ENCODE measurements at places on chromosomes 7 and 10.

DNA sequence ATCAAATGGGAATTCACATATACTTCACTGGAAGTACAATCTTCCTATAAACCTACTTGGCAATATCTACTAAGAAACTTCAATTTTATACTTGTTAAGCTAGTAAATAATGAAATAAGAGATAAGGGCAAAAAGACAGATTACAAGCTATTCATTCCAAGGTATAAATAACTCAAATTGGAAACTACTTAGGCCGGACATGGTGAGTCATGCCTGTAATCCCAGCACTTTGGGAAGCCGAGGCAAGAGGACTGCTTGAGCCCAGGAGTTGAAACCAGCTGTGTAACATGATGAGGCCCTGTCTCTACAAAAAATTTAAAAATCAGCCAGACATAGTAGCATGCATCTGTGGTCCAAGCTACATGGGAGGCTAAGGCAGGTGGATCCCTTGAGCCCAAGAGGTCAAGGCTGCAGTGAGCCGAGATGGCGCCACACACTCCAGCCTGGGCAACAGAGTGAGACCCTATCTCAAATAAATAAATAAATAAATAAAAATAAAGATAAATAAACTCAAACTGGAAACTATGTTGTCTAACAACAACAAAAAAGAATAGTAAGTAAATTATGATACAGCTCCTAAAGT is 37.6 kb downstream of the ARHGAP21 start:
- no peak for DNase-seq

DNA sequence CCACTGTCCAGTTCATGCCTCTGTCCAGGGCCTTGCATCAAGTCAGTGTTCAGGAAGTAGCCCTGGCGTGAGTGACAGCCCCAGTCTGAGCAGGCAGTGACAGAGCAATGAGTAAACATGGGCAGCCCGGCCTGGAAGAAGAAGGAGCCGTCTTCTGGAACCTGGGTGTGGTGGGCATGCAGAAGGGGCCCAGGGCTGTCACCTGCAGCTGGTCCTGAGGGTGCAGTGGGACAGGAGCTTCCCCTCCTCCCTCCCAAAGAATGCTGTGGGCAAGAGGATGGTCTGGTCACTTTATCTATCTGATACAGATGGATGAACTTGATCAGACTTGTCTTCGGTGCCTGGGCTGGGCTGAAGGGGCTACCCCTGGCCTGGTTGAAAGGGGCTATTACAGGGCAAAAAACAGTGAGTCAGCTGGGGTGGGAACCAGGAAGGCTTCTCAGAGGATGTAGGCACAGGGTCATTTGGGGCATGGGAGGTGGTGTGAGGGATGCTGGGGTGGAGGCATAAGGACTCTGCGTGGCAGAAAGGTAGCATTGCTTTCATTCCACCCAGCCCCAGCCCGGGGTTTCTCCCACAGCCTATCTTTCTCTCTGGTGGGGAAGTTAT is 42.7 kb upstream of the PPIF start:
- DNase-seq: no peak

GRCh38 chr10:120557311-120557710 is 100.3 kb downstream of the PLPP4 start:
- DNase-seq: no peak

DNA sequence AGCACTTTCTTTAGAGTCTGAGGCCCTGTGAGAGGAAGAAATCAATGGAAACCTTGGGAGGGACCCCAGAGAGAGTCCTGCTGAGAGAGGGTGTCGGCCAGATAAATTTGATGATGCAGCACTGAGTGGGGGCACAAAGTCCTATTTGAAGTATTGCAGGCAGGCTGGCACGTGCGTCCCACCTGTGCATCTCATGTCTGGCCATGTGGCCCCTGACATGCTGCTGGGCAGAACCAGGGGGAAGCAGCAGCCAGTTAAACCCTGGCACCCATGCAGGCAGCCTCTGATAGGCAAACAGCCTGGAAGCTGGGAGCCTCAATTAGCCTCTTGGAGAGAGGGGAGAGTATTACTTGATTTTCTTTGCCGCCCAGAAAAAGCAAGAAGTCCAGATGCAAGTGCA is 180.9 kb downstream of the PLXNA4 start:
- DNase-seq: no peak

GRCh38 chr10:86752311-86752710 is 4.1 kb upstream of the BMPR1A start:
- no peak for DNase-seq

GRCh38 chr10:69045441-69046300 is 42.2 kb upstream of the SRGN start:
- DNase-seq: peak; percentile 52

- no peak for DNase-seq
These were observed 224.1 kb downstream of the DNAJB6 start for GRCh38 chr7:157560710-157561522.

GRCh38 chr10:60943316-60944057 is 498 bp downstream of the RHOBTB1 start:
- DNase-seq: peak; percentile 63

DNA sequence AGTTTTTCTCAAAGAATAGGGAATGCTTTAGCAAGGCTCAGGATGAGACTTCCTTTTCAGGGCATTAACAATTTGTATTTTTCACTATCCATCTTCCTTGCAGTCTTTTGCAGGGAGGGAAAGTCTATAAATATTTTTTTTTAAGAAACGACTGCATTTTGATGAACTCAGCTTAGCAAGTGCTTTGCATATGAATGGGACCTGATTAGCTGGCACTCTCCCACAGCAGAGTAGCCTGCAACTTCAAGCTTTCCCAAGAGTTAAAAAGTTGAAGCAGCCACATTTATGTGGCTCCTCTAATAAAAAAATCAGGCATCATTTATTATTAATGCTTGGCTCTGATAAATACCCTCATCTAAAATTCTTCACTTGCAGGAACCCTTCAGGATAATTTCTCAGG is 134.0 kb downstream of the GRID1 start:
- DNase-seq: no peak

DNA sequence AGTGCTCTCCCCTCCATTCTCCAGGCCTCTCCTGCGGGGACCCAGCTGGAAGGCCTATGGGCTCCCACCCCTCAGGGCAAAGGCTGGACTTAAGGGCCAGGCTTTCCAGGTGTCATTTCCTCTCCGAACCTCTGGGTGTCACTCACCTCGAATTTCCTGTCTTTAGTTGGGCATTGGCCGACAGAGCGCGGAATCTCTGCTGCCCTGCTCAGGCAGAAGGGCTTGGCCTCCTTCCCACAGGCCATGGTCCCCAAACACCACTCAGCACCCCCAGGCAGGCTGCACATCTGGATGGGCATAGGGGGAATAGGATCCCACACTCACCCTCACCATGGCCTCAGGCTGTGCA is 212.9 kb downstream of the CCSER2 start:
- no peak for DNase-seq

DNA sequence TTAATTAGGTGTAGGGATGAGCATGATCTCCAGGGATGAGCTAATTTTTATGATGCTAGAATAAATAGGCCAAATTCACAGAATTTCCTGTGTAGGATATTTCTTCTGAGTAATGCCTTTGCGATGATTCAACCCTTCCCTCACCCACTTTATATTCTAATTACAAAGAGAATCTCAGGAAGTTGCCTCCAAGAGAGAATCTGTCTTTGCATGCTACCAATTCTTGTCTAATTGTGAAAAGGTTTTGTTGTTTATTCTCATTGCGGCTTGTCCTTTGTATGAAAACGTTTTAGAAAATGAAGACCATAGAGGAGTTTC is 6.3 kb downstream of the C7orf57 start:
- no peak for DNase-seq

DNA sequence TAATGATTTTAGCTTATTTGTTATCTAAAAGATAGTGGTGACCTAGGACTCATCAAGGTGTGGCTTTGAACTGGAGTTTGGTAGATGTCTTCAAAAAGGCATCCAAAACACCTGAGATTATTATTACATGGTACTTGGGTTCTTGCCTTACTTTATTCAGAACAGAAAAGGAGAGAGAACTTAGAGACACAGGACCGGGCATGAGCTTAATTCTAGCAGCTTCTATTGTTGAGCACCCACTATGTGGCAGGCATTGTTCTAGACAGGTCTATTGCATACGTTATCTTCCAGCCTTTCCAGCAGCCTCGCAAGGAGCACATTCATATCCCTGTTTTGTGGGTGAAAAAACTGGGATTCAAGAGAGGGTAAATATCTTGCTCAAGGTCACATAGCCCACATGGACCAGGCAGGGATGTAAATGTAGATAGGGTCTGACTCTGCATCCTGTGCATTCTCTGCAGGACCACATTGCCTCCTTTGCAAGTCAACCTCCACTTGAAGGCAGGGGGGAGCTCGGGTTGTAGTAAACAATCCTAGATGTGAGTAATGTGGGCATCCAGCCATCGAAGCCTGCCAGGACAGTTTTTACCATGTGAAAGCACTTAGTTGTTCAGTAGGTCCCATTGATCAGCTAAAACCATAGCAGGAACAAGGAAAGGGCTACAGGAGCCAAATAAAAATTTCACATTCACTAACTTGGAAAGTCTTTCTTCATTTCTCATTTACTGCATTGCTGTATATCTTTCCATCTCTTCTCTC is 551.4 kb downstream of the LRMDA start:
- DNase-seq: no peak

- DNase-seq: no peak
These were observed 53.9 kb downstream of the CHST15 start for GRCh38 chr10:124039483-124040013.

DNA sequence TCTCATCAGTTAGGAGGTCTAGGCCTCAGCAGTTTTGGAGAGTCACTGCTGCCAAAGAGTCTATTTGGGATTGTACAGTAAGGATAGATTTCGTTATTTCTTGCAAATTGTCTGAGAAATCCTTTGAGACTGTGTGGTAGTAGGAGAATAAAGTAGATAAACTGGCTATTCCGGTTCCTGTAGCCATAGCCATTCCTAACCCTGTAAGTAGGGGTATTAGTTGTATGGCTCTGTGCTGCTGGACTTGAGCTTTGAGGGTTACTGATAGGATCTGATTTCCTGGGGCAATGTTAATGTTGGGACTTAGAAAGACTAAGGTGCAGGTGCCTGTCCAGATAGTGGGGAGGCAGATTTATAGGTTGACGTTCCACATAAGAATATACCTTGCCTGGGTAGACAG is 36.1 kb upstream of the ZNF138 start:
- no peak for DNase-seq

DNA sequence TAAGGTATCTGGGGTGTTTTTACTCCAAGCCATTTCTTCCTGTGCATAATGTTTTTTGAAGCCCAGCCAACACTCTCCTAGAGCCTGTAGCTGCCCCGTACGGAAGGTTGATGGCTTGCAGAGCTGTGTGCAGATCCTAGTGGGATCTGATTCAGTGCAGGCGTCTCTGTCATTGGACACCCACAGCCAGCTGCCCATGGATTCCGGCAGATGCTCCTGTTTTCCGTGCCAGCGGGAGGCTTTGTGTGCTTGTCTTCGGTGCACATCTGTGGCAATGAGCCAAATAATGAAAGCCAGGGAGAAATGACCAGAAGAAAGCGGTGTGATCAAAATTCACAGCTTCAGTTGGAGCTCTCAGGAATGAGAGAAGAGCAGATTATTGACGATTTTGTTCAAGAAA is 426.4 kb downstream of the TYW1 start:
- no peak for DNase-seq

- peak; percentile 62 for DNase-seq
These were observed 80.1 kb upstream of the PRSS1 start for GRCh38 chr7:142669074-142669654.

GRCh38 chr7:69981646-69982045 is 383.4 kb downstream of the AUTS2 start:
- DNase-seq: no peak

DNA sequence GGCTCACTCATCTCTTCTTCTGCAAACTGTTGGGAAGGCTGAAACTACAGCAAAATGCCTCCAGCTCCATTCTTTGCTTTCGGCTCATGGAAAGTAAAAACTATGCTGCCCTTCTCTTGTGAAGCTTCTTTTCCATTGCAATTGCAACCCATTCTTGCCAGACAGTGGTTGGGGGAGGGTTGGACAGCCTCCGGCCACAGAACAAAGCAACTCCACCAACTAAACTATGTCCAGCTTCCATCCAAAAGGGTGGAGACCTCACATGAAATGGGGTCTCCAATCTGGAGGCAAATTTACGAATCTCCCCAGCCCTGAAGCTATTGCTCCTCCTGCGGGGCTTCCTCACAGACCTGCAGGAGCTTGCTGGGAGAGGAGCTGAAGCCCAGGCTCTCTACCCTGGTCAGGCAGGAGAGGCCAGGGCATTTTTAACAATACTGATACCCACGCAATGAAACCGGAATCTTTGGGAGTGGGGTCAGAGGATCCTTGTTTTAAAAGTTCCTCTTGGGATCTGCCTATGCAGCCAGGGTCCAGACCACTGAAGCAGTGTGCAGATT is 549 bp downstream of the GPNMB start:
- DNase-seq: no peak

GRCh38 chr7:1535701-1536454 is 5.4 kb downstream of the MAFK start:
- no peak for DNase-seq

- DNase-seq: no peak
These were observed 227.9 kb upstream of the PRSS58 start for GRCh38 chr7:142485617-142486226.

GRCh38 chr10:107356396-107356795 is 191.9 kb upstream of the SORCS1 start:
- DNase-seq: no peak

DNA sequence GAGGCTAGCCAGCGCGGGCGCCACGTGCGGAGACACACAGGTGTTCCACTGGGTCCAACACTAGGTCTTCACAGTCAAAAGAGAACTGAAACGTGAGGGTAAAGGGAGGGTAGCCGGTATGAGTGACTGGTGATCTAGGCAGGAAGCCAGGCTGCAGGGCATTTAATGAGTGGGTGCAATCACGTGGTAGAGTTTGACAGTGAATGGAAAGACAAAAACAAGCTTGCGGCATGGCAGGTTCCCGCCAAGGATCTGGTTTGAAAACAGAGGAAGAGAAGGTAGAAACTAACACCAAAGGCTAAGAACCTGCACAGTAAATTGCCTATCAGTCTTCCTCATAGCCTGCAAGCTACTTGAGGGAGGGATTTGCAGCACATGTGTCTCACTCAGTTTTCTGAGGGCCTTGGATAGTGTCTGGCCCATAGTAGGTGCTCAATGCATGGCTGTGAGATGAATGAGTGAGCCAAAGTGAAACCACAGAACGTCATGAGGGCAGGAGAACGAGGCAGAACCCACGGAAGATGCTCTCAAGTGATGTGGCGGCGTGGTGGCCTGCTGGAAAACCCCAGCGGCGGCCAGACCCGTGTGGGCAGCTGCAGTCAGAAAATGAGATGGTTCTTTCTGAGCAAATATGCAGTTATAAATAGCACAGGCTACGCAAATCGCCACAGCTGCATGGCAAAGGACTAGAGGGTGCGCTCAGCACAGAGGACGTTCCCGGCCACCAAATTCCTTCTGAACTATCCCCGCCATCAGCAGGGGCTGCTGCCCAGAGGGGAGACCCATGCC is 183.6 kb upstream of the NFE2L3 start:
- DNase-seq: no peak

GRCh38 chr7:96052289-96052688 is 269.6 kb downstream of the SLC25A13 start:
- DNase-seq: no peak

- DNase-seq: no peak
These were observed 100.0 kb downstream of the CLEC2L start for GRCh38 chr7:139623518-139623917.

- no peak for DNase-seq
These were observed 359.9 kb downstream of the GLRX3 start for GRCh38 chr10:130495891-130496636.
